Activated naive CD8-positive, alpha-beta T cell treated with anti-CD3 and anti-CD28 coated beads, Interleukin-2, amount 10 ng/mL, durations not matched to agents 7 days and 5 days (primary cell): ENCODE measurements at places on chromosomes 11 and 22. TPM values are rescaled to one million over a fixed set of nuclear protein-coding genes. Genes with fewer than 3 reads are reported as not detected.
A peak's percentile ranks its signal among the peaks of the same experiment; 100 is the strongest.

GRCh38 chr11:62553080-62553838, 6.7 kb upstream of the AHNAK start:
- DNase-seq = peak; percentile 70

DNA sequence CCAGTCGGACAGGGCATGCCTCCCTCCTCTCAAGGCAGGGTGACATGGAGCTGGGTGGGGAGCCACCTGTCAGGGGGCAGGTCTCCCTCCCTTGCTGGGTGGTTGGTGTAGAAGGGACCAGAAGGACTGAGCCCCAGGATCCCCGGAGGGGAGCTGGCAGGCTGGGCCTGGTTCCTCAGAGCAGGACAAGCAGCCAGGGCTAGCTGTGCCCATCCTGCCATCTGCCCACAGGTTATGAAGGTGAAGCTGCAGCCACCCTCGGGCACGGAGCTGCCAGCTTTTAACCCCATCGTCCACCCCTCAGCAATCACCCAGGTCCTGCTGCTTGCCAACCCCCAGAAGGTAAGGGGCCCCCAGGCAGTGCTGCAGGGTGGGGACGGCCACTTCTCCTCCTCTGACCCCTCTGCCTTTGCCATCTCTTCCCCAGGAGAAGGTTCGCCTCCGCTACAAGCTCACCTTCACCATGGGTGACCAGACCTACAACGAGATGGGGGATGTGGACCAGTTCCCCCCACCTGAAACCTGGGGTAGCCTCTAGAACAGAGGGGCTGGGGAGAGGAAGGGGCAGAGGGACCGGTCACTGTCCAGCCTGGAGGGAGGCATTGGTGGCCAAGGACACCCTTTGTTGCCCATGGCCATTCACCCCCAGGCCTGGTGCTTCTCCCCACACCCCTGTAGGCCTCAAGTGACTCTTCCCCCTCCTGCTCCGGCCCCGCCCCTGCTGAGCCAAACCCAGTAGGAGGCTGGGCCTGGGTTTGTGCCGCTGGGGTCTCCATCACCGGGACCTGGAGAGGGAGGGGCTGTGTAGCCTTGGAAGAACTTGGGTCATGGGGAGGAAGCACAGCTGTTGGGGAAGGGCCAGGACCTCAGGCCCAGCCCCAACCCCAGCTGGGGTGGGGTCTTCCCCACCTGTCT, 7.0 kb upstream of the SH3BP1 start:
- DNase-seq = peak; percentile 62

- no peak for DNase-seq
These were observed 11.2 kb downstream of the RTN4RL2 start for GRCh38 chr11:57471496-57471895.

DNA sequence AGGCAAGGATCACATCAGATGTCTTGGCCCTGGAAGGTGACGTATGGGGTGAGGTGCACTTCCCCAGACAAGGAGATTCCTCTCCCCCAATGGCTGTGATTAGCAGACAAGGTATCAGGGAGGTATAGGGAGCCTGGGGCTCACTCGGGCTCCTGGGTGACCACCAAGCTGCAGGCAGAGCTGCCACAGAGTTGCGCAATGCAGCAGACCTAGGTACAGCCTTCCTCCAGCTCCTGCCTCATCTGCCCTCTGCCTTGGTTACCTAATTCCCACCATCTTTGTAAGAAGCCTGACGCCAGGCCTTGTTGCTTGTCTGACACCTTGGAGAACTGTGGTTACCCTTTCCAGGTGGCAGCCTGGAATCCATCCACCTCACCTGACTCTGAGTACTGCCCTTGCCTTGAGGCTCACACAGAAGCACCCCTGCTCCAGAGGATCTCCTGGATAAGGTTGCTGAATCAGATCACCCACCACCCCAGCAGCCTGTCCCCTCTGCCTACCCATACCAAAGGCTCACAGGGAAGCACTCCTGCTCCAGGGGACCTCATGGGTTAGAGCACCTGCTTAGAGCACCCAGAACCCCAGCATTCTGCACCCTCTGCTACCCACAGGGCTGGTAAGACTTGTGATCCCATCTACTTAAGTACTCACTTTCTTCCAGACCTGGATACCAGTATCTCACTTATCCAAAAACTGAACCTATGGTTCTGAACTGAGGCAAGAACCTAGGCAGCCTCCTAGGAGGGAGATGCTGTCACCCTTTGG, 40.4 kb downstream of the GAB4 start:
- no peak for DNase-seq

CRYBA4 gene
- total RNA-seq = not detected

DNA sequence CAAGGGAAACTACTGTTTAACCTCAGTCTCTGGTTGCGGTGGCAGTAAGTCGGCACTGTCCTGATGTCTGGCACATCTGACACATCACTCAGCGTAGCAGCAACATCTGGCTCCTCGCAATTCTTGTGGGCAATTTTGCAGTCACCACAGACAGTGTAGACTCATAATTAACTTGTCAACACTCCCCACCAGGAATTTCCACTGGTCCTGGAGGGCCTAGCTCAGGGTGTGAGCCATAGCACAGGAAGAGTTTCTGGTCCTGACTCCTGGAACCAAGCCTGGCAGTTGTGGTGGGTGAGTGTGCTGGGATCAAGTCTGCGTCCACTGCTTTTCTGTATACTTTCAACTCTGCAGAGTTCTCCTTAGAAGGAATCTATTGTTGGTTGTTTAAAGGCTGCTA, 209.7 kb downstream of the SNX19 start:
- no peak for DNase-seq

DNA sequence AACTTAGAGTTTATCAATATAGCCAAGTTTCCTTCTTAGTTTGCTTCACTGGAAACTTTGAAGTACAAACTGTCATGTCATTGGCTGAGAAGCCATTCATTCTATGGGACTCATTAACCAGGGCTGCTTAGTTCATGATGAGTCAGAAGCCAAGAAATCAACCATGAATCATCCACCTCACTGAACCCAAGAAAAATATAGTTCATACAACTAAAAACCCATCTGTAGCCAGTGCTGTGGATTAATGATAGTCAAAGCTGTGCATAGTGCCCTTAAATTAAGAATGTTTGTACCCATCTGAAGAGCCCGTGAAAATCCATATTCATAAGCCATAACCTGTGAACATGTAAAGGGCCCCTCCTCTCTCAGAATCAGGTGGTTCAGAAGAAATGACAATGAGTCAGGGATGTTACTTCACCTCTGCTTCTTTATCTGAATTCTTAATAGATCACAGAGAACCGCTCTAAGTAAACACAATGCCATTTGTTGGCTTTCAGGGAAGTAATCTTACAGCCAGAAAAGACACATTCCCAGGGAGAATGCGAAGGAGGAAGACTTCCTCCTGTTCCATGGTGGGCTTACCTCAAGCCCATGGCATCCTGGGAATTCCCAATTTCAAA, 25.4 kb downstream of the MMP20 start:
- no peak for DNase-seq

MPEG1 gene
- total RNA-seq = 1.7 TPM

GRCh38 chr22:24995649-24996180, 43.2 kb downstream of the KIAA1671 start:
- DNase-seq = no peak

APOA4 gene
- not detected for total RNA-seq

DNA sequence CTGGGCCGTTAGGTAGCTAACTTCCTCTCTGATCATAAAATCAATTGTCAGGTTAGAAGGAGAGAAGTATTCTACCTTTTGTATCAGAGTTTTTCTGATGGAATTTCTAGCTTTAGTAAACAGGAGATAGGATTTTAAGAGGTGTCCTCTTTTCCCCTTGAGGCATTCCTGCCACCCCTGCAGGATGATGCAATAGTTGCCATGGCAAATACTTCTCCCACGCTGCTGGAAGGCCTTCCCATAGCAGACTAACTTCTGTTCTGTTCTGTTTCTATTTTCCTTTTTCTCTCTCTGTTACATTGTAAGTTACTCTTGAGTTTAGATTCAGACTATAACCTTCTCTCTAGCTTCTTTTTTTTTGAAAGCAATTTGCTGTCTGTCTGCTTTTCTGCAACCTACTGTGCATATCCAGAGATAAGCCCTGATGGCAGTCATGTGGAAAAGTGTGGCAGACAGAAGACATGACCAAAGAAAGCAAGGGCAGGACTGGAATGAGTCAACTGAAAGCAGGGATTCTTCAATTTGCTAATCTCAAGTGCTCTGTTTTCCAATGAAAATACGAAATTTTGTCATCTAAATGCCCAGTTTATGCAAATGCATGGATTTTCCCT, 679.1 kb downstream of the DLG2 start:
- DNase-seq = no peak

GRCh38 chr22:28358312-28358711, 321.3 kb downstream of the TTC28 start:
- no peak for DNase-seq

GRCh38 chr11:103875855-103876510, 160.5 kb upstream of the DDI1 start:
- DNase-seq = no peak

GRCh38 chr11:22084056-22084455, 108.8 kb upstream of the ANO5 start:
- no peak for DNase-seq
